Kidney tubule cell (primary cell): ENCODE measurements at places on chromosomes 13 and 19.

GRCh38 chr13:98919566-98919965 is 58.3 kb downstream of the DOCK9 start:
- no peak for DNase-seq

DNA sequence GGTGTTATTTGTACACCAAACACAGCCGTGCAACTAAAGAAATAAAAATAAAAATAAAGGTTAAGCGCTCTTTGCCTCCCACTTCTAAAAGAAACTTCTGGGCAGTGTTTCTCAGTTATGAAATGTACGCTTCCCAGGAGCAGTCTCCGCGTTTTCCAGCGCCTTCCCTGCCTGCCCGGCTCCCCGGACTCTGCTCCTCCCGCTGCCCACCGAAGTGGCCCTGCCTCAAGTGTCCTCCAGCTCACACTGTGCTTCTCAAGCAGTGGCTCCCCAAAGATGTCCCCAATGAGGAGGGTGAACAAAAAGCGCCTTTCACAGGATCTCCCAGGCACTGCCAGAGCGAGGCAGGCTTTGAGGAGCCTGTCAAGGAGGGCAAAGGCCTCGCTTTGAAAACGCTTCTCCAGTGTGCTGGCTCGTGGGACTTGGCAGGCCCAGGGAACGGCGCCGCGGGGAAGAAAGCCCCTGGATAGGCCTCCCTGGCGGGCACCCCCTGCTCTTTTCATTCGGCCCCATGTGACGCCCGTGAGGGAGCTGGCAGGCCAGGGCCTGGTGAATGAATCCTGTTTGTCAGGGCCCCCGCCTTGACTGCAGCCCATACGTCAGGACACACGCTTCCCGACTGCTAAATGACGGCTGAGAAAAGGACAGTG is 187.1 kb downstream of the FOXO1 start:
- no peak for DNase-seq

GRCh38 chr13:56906909-56907308 is 233.8 kb upstream of the PRR20A start:
- DNase-seq = no peak

- DNase-seq = peak; percentile 89
These were observed 122.1 kb downstream of the COG6 start for GRCh38 chr13:39777527-39778061.

GRCh38 chr19:48777720-48778119 is 22.4 kb downstream of the FGF21 start:
- DNase-seq = no peak

- DNase-seq = no peak
These were observed 46.6 kb upstream of the SLC15A1 start for GRCh38 chr13:98798849-98799645.

DNA sequence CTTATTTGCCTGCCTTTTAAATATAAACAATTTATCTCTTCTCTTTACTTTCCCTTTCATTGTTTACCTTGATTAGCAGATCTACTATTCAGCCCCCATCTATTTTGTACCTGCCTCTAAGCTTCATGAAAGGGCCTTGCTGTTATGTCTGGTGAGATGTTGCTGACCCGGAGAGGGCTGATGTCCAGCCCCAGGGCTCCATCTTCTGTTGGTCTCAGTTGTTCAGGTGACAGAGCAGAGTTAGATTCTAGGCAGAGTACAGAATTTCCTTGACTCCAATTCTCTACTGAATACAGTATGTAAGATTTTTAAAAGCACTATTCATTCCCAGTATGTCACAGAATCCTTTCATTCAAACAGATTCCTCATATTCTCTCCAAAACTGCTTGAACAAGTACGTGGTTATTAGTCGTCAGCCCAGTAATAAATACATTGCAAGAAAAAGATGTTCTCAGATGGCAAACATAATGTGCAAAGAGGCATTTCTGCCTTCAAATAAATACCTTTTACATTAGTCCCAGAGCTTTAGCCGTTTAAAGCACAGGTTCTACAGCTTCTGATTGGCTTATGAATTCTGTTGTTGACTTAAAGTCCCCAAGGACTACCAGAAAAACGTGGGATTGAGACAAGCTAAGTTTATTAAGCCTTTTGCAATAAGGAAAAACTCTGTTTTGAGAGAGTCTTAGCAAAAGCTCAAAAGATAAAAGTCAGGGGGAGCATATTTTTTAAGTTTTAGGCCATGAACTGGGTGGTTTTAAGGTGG is 159.1 kb downstream of the GPC5 start:
- DNase-seq = no peak

DNA sequence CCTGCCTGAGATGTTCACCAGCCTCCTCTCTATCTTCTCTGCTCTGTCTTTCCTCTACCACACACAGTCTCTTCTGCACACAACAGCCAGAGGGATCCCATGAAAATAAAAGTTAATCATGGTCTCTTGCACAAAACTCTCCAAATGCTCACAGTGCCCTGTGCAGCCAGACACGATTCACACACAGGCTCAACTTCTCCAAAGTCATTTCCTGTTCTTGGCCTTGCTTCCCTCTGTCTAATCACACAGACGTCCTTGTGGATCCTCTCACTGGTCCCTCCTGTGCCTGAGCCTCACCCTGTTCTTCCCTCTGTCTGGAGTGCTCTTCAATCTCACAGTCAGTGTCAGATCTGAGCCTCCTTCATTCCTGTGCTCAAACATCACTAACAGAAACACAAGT is 7.8 kb downstream of the SIGLEC12 start:
- no peak for DNase-seq

DNA sequence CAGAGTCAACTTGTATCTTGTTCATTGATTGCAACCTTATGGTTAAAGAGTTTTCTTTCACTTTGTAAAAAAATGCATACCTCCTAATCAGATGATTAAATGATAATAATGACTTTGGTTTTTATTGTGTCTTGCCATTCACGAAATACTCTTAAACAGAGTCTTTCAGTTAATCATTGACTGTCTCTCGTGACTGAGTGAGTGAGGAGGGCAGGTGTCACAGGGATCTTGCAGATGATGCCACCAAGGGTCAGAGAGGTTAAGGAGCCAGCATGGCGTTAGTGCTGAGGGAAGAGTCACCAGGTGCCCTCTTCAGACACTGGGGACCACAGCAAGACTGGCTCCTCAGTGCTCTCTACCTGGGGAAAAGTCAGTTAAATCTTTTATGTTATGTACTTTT is 8.0 kb downstream of the GPATCH1 start:
- no peak for DNase-seq

GRCh38 chr19:47854459-47854858 is 4.6 kb upstream of the TPRX2 start:
- no peak for DNase-seq

- no peak for DNase-seq
These were observed 274.7 kb downstream of the SUCLA2 start for GRCh38 chr13:47726394-47726793.
